ENCODE measurements at places on chromosomes 1 and 21. TPM values are rescaled to one million over a fixed set of nuclear protein-coding genes. Genes with fewer than 3 reads are reported as not detected.

The NUCKS1 gene
- 54.8 TPM for total RNA-seq

DNA sequence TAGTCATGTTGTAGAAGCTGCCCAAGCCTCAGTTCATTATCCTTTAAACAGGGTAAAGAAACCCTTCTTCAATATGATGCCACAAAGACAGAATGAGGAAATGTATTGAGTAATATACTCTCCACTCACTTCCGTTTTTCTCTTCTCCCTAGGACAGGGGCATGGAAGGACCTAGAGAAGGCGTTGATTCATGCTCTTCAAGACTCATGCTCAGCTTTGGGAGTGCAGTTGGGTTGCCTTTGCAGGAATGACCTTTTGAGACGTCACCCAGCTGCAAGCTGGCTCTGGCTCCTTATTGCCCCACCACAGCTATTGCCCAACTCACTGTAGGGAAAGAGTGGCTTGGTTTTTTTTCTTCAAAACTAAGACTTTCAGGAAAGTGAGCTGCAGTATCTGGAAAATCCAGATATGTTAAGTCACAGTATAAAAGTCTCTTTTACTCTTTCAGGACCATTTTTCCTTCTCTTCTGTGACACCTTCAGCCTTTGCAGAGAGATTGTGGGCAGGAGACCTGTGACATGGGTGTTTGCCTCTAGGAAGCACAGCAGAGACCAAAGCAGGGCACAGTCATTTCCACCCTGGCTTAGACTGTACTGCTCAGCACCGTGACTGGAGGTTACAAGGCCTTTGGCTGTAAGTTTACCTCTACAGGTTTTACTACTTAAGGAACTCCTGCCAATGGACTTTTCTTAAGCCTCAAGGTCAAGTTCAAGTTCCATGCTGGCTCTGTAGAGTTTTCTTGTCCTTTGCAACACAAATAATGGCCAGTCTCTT is 39.5 kb downstream of the XCL2 start:
- peak; percentile 60 for DNase-seq

DNA sequence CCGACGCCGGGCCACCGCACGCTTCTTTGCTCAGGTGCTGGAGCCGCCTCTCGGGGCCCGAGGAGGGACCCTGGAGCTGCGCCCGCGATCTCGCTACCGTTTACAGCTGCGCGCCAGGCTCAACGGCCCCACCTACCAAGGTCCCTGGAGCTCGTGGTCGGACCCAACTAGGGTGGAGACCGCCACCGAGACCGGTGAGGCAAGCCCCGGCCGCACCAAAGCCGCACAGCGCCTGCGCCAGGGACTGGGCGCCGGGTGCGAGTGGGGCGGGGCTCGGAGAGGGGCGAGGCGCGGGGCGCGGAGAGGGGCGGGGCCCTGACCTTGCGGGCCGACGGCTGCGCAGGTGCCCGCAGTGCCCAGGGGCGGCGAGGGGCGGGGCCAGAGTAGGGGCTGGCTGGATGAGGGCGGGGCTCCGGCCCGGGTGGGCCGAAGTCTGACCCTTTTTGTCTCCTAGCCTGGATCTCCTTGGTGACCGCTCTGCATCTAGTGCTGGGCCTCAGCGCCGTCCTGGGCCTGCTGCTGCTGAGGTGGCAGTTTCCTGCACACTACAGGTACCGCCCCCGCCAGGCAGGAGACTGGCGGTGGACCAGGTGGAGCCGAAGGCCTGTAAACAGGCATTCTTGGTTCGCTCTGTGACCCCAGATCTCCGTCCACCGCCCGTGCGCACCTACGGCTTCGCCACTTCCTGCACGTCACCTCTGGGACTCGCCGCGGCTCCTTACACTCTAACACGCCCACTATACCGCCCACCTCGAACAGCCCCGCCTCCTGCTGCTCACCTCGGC is 9.8 kb upstream of the CDC20 start:
- peak; percentile 49 for DNase-seq

The TSPEAR gene
- total RNA-seq, result not detected

The GLIS1 gene
- total RNA-seq, result 0.36 TPM

The NMNAT2 gene
- total RNA-seq, result 11.3 TPM

GRCh38 chr1:155184351-155184811 is 10.7 kb downstream of the TRIM46 start:
- DNase-seq, result no peak

DNA sequence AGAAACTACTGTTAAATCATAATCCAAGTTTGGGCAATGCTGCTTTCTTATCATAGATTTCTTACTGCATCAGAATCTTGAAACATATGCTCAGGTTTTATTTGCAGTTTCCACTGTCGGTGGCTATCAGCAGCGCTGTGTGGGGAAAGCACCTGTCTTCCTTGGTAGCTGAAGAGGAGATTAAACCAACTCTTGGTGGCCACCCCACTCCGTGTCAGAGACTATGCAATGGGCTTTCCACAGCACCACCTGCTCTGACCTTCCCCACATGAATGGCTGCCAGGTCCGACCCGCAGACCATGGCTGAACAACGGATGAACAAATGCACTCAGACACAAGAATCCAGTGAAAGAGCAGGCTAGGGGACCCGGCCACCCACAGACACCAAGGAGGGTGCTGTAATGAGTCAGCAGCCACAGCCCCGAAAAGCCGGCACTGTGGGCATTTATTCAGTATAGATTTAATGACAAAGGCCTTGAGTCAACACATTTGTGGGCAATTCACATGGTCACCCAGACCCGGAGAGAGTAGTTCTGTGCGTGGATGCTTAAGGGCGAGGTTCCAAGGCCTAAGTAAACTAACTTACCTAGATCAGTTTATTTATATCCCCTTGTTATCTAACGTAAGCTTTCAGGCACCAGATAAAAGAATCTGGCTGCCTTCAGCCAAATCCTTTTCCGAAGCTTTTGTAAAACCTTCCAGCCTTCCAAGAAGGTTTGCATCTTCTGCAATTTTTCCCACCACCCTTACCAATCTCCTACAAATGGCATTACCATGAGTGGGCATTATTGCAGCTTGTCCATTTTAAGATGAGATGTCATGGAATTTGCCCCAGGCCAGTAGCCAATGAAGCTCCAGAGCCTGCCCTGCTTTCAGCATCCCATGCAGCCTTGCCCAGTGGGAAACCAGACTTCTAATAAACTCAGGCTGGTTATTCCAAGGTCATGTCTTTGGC is 82.7 kb downstream of the HLCS start:
- DNase-seq, result no peak

The MORC3 gene
- 43.2 TPM for total RNA-seq

- no peak for DNase-seq
Observed at GRCh38 chr1:206967096-206967849, 3.0 kb downstream of the FCAMR start.

The FAM78B gene
- 1.9 TPM for total RNA-seq

The SERTAD4 gene
- 2.7 TPM for total RNA-seq

The MYCBP gene
- 7.9 TPM for total RNA-seq

GRCh38 chr1:21724098-21724497 is 54.9 kb upstream of the RAP1GAP start:
- DNase-seq, result no peak

- no peak for DNase-seq
Observed at GRCh38 chr1:48730164-48730910, 46.4 kb downstream of the BEND5 start.

All from omental fat pad (tissue), 4 donors.